Karpas-422 (cell line): ENCODE measurements at places on chromosomes 3 and 15.

DNA sequence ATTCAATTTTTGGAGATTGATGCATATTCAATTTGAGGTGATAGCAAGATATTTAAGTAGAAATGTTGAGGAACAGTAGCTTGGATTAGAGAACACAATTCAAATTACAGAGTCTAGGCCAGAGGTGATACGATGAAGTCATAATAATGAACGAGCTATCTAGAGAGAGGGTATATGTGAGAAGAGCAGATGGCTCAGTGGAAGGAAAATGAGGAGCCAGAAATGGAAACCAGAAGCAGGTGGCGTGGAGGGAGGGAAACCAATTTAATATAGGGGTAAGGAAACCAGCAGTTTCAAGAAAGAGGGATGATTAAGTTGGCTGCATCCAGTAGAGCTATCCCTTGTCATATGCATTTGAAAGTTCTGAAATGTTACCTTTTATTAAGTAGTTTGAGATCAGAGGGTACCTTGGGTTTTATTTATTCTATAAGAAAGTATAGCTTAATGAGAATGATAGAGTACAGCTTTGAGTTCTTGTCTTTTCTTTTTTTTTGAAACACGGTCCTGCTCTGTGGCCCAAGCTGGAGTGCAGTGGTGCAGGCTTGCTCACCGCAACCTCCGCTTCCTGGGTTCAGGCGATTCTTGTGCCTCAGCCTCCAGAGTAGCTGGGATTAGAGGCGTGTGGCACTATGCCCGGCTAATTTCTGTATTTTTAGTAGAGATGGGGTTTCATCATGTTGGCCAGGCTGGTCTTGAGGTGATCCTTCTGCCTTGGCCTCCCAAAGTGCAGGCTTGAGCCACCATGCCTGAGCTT lies 22.1 kb downstream of the NCK1 start:
- peak; percentile 65 for DNase-seq

- no peak for DNase-seq
Observed at GRCh38 chr15:98195796-98196195, 235.3 kb downstream of the ARRDC4 start.

- DNase-seq: no peak
Observed at GRCh38 chr15:48842501-48842900, 31.6 kb upstream of the CEP152 start.

GRCh38 chr3:126476166-126477060 lies 722 bp upstream of the ZXDC start:
- peak; percentile 53 for DNase-seq

- DNase-seq: no peak
Observed at GRCh38 chr3:149969110-149969939, 1.4 kb downstream of the PFN2 start.

DNA sequence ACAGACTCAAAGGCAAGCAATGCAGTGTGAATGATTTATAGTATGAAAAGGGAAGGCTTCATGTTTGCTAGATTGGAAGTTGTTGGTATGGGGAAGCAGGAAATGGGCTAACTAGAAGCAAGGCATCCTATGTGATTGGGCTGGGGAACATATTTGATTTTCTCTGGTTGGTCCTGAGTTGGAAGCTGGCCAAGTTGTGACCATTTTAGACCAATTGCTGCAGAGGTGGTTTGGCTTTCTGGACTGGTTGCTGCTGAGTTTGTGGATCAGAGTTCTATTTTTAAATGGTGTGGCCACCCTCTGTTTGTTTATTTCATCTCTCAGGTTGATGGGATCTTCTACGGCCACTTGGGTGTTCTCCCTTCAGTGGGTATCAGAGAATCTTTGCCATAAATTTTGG lies 39.7 kb downstream of the NUDT16 start:
- no peak for DNase-seq

- peak; percentile 53 for DNase-seq
Observed at GRCh38 chr3:56921573-56922453, 120.1 kb upstream of the ARHGEF3 start.

DNA sequence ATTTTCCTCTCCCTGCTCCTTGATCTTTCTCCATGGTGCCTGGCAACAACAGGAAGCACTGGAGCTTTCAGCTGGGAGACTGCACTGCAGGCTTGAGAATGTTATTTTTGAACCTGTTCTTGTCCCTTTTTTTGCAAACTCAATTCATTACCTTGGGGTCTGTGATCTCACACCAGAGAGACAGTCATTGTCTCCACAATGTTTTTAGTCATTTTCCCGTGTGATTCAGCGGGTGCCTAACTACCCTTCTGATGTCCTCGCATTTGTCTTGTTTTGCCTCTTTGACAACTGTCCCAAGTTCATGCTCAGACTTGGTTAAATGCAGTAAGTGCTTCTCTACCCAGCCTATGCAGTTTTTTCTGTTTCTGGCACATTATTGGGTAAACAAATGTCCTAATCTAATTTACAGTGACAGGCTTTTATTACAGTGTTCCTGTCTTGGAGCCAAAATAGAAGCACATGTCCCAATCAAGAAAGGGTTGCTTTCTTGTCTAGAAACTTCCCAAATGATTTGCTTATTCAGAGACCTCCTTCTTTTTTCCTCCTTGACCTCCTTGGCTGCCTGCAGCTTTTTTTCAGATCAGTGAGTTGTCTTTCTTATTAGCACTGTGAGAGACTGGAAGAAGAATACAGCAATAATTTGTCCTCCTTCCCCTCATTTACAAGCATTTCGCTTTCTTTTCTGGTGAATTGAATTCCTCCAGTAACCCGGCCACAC lies 162.4 kb downstream of the NSUN3 start:
- DNase-seq: no peak

- DNase-seq: no peak
Observed at GRCh38 chr3:112644453-112644852, 3.5 kb upstream of the CCDC80 start.

- DNase-seq: no peak
Observed at GRCh38 chr15:68594533-68595259, 15.9 kb downstream of the CORO2B start.

DNA sequence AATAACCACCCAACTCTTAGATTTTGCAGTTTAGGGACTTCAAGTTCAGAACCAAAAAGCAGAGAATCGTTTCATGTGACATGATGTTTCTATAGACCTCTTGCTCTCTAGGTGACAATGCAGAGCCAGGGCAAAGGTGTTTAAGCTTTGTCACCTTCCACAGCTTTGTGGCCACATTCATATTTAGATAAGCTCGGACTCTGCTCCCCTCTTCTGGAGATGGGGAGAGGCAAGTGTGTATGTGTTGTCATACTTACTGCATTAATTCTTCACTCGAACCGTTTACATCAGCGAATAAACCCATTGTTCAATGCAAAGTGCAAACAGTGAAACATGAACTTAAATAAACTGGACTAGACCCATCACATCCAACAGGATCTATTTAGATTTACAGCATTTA lies 33.2 kb downstream of the ST3GAL6 start:
- DNase-seq: no peak

DNA sequence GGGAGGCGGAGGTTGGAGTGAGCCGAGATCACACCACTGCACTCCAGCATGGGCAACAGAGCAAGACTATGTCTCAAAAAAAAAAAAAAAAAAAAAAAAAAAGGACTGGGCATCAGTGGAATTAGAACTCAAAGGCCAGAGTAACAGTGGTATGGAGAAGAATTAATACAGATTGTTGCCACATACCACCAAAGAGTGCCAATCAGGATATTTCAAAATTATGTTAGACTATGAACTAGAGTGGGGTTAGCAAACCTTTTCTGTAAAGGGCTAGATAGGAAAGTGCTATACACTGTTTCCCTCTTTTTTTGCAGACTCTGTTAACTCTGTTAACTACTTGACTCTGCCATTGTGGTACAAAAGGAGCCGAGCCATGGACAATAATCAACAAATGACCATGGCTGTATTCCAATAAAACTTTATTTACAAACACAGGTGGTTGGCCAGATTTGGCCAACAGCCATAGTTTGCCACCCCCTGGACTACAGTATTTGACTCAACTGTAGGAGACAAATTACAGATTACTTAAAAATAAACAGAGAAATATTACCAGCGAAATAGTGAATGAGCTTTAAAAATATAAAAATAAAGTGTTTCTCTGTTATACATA lies 28.6 kb downstream of the DPH3 start:
- no peak for DNase-seq

DNA sequence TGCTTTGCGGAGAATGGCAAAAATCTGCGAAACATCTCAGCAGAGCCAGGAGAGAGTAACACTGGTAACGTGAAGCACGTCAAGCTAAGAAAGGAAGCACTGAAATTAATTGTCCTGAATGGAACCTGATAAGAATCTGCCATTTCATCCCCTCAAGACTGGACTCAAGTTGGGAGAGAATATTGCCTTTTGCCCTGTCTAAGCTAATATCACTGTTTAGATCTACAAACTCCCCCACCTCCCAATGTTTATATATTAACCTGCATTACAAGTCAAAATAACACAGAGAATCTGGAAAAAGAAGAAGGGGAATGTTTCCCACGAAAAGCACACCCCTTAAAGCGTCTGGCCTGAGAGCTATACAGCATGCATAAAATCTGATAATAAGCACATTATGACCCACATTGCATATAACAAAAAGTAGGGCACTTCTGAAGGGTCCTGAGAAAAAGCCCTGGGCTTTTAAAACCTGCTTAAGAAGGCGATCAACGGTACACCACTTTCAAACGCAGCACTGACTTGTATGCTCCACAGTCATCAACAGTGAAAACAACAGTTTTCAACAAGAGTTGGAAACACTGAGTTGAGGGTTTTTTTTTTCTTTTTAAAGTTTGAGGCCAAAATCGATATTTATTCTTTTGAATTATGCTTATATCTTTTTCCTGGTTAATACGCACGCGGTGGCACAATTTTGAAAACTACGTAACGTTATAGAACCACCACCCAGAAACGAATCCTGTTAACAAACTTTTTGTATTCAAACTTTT lies 1.4 kb upstream of the KAT2B start:
- peak; percentile 66 for DNase-seq

GRCh38 chr3:107235193-107235927 lies 141.9 kb upstream of the CCDC54 start:
- DNase-seq: no peak

DNA sequence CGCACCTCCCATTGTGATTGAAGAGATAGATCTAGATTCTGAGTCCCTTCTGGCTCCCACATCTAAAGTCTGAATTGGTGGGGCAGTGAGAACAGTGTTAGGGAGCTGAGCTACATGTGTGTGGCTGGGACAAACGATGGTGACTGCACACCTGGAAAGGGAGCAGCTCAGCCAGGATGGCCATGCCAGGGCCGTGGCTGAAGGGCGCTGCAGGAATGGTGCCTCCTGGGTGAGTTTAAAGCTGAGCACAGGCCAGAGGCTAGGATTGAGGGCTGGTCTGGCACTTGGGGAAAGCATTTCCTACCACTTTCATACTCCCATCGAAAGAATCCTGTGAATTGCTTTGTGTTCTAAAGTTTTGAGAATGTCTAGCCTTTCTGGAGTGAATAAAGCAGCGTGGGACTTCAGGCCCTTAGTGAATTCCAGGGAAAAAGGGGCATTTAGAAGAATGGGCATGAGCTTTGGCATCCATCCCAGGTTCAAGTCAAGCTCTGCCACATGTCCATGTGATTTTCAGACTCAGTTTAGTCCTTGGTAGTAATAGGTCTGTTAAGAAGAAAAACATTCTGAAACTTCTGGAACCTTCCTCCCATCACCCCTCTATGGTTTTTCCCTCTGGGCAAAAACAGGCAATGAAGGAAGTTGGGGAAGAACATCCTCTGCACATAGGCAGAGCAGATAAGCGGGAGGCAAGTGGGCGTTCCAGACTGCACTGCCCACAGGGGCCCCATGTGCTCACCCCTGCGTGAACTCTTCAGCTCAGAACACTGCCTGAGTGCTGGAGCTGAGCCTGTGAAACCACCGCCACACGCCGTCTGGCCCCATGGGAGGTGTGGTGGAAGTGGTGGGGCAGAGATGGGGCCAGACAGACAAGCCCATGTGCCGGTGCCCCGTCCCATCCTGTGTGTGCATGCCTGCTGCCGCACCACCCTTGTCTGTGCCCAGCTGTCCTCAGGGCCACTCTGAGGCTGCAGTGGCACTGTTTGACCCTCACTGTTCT lies 12.9 kb upstream of the CPNE9 start:
- DNase-seq: peak; percentile 82

DNA sequence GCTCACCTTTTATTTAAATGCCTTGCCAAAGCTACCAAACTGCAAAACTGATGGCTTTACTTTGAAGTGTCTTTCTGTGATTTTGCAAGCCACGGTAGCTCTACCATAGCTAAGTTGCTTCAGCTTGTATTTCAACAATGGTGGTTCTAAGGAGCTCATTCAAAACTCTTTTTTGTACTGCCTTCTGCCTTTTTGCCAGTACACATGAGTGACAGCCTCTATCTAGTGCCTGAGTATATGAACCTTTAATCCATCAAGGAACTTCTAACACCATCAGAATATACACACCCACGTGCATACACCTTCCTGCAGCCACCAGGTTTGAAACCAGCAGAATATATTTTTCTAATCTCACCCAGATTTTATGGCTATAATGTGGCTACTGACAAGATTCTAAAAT lies 10.4 kb upstream of the NR2F2 start:
- no peak for DNase-seq

GRCh38 chr15:40293905-40294895 lies 11.3 kb upstream of the ANKRD63 start:
- no peak for DNase-seq

DNA sequence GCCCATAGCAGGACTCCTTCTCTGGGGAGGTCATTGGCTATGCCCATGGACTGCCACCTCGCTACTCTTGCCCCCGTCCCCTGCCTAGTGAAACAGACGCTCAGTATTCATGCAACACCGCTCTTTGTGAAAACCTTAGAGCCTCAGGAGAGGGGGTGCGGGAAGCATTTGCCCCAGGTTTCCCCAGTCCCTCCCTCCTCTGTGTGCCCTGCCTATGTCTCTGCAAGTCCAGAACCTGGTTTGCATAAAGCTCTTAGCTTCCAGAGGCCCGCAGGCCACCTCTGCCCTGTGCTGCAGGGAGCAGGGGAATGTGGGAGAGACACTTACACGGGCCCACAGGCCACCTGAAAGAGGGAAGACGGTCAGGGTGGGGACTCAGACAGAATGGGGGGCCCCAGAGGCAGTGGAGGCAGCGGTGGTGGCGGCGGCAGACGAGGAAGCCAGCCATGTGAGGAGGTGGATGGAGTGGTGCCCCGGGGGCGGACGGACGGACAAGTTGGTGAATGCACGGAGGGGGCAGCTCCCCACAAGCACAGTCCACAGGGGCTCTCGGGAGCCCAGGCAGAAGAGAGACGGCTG lies 33.8 kb upstream of the CTSH start:
- peak; percentile 80 for DNase-seq

DNA sequence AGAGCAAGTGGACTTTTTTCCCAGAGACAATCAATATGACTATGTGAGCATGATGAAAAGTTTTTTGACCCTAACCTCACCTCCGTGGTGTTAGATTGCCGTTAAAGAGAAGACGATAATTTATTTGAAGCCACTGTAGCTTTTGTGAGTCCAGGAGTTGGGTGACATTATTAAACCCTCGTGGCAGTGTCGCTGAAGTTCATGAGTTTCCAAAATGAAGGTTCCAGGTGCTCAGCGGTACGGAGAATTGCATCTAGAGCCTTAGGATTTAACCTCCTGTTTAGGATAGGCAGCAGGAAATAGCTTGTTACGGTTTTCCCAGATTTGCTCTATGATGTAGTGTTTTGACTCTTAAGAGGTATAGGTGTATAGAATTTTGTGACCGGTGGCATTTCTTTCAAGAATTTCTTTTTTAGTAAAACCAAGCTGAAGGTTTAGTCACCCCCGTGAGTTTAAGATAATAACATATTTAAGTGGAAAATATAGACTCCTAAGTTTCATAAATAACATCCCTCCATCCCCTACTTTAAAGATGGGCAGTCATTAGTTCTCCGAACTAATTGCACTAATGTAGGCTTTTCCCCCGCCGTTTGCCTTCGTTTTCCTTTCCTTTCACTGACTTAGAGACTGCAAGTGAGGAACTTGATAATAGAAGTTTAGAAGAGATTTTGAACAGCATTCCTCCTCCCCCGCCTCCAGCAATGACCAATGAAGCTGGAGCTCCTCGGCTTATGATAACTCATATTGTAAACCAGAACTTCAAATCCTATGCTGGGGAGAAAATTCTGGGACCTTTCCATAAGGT lies 2.0 kb downstream of the SMC4 start:
- DNase-seq: peak; percentile 66
